ENCODE measurements at places on chromosomes 16 and 17. TPM values are rescaled to one million over a fixed set of nuclear protein-coding genes. Genes with fewer than 3 reads are reported as not detected.

DNA sequence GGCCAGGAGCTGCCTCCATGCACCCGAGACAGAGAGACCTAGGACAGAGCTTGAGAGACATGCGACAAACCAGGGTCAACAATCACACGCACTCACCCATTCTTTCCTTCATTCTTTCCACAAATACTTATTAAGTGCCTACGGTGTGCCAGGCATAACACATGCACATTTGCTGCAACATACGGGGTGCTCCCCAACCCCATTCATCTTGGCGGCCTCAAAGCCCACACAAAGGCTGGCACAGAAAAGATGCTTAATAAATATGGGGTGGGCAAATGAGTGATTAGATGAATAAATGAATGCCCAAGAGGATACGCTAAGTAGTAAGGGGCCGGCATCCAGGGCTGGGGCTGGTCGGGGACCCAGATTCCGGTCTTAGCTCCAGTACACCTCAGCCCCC is 117.9 kb downstream of the ZNF423 start:
- no peaks in the 10 kb centered on the region for H3K27me3 ChIP-seq
- H3K4me3 ChIP-seq, result no peak overlapping the region
- DNase-seq, result no peak
- H3K4me1 ChIP-seq, result no peaks in the 10 kb centered on the region

- H3K27me3 ChIP-seq, result peaks cover 8% of the 10 kb centered on the region
- H3K27ac ChIP-seq, result no peak overlapping the region
- H3K36me3 ChIP-seq, result no peaks in the 10 kb centered on the region
- H3K4me3 ChIP-seq, result no peak overlapping the region
Measured at GRCh38 chr16:53043986-53044601, 8.6 kb downstream of the CHD9NB start.

GRCh38 chr16:5916711-5917191 is 819.2 kb upstream of the EEF2KMT start:
- DNase-seq, result no peak
- H3K27ac ChIP-seq, result no peak overlapping the region
- no peak overlapping the region for H3K4me3 ChIP-seq
- no peaks in the 10 kb centered on the region for H3K36me3 ChIP-seq
- H3K4me1 ChIP-seq, result no peaks in the 10 kb centered on the region
- peaks cover 8% of the 10 kb centered on the region for H3K27me3 ChIP-seq

DNA sequence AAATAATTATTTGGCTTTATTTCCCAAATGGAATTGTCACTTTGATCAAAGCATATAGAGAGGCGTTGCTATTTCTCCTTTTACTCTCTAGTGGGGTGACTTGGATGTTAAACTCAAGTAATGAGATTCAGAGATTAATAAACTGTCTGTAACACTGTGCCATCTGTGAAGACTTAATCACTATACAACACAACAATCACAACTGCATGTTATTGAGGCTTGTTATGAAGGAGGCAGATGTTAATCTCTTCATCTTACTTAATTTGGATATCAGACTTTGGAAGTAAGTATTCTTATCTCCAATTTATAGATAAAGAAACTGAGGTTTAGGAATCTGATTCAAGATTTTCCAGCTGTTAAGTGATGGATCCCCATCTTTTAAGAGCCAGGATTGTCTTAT is 132.5 kb downstream of the CNTNAP4 start:
- DNase-seq, result no peak
- H3K4me3 ChIP-seq, result no peak overlapping the region
- H3K27me3 ChIP-seq, result no peaks in the 10 kb centered on the region
- no peaks in the 10 kb centered on the region for H3K36me3 ChIP-seq

NTN1 gene
- 0.54 TPM for total RNA-seq

FOXL1 gene
- not detected for total RNA-seq

OR1G1 gene
- not detected for total RNA-seq

CPHXL2 gene
- not detected for total RNA-seq
